ENCODE measurements at places on chromosomes 2 and 18.

GRCh38 chr2:181891966-181892798 is 652 bp downstream of the ITPRID2 start:
- peak; percentile 44 for DNase-seq

DNA sequence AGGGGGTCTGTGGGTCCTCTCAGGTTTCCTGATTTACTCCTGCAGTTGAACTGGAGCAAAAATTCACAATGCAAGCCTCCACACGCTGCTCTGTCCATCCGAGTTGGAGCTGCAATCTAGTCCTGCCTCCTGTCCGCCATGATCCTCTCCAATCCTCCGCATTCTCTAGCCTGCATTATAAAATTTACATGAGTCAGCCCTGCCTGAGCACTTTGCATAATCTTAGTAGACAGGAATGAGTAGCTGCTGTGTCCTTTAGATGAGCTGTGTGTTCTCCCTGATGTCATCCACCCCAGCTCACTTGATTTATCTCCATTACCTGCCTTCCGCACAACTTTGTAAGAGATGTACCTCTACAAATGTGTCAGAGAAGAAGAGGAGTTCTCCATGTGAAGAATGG is 355.6 kb downstream of the STK39 start:
- DNase-seq, result no peak

- DNase-seq, result no peak
These were observed 150.5 kb upstream of the L3MBTL4 start for GRCh38 chr18:6564950-6565814.

DNA sequence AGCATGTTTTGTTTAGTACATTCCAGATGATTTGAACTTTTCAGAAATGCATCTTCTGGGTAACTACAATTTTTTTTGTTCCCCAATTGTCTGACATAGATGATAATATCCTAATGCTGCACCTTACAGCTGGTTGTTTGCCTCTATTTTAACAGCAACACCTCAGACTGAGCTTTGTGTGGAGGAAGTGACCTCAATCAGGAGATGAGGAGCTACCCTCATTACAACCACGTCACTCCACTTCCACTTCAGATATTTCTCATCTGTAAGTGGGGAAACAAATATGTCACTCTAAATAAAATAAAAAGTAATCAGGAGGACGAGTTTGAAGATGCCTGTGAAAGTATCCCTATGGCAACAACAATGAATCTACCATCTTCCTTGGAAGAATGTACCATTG is 12.1 kb upstream of the SRSF7 start:
- no peak for DNase-seq

DNA sequence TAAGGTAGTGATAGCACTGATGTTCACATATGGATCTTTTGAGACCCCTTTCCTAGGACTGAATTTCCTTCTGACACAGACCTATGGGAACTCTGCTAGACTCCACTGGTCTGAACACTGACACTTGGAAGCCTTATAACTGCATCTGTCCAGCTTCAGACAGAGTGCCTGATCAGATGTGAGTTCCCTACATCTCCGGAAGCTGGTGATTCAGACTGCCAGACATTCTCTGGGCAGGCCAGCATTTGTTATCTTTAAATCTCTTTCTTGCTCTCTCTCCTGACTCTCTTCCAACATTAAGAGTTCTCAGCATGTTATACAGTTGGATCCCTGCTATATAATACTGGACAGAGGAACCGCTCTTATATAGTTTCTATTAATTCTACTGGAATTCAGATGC is 408.5 kb downstream of the ZEB2 start:
- no peak for DNase-seq

- DNase-seq, result no peak
These were observed 8.3 kb upstream of the RNF103 start for GRCh38 chr2:86631846-86632485.

GRCh38 chr2:42086500-42086953 is 38.7 kb downstream of the PKDCC start:
- peak; percentile 48 for DNase-seq

DNA sequence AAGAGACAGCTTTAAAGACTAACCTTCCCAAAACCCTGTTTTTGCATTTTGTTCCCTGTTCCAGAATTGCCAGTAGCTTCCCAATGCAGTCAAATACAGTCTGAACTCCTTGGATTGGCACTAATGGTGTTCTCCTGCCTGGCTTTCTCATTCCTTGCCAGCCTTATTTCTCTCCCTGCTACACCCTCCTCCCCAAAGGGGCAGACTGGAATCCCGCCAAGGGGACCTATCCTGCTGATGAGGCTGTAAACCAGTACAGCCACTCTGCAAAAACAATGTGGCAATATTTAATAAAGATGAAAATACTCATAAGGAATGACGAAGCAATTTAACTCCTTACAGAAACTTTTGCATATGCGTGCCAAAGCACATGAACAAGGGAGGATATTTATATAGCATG is 4.5 kb upstream of the SLC4A5 start:
- DNase-seq, result no peak

- no peak for DNase-seq
These were observed 4.9 kb upstream of the FIGLA start for GRCh38 chr2:70795164-70795995.

DNA sequence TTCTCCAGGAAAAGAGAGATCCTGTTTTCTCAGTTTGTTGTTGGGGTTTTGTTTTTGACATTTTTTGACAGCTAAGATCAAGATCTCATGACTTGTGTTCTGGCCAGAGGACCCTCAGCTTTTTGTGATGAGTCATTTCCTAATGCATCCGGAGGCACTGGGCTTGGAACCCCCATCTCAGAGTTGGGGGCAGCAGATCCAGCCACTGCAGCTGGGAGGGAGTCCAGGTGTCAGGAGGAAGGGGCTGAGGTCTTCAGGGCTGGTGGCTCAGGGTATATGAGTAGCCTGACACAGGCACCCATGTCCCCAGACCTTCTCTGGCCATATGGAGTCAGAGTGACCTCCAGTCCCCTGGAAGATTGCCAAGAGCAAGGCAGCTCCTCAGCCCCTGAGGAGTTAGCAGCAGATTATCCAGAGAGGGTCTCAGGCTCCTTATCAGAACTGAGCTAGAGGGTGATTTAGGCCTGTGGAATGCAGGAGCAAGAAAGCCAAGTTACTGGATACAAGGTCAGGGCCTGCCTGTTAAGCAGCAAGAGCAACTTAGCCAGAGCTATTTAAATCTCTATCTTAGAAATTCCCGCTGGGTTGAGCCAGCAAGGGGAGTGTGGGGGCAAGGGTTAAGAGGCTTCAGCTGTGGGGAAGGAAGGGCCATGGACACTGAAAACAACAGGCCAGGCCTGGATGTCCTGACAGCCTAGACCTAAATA is 62.4 kb downstream of the TANC1 start:
- DNase-seq, result no peak

DNA sequence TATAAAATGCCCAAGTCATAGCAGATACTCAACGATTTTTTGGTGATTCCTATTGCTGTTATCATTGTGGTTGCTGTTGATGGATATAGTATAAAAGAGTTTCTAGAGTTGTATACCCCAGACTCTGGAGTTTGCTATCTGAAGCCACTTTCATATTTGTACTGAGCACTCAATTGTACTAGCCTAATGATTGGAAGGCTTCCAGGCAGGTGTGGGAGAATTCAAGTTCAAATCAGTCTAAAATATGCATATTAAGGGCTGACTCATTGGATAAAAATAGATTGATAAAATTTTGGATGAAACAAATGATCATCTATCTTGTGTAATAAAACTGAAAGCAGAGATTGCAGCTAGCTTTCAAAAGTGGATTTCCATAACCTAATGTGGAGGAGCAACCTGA is 122.9 kb downstream of the NEB start:
- DNase-seq, result no peak

DNA sequence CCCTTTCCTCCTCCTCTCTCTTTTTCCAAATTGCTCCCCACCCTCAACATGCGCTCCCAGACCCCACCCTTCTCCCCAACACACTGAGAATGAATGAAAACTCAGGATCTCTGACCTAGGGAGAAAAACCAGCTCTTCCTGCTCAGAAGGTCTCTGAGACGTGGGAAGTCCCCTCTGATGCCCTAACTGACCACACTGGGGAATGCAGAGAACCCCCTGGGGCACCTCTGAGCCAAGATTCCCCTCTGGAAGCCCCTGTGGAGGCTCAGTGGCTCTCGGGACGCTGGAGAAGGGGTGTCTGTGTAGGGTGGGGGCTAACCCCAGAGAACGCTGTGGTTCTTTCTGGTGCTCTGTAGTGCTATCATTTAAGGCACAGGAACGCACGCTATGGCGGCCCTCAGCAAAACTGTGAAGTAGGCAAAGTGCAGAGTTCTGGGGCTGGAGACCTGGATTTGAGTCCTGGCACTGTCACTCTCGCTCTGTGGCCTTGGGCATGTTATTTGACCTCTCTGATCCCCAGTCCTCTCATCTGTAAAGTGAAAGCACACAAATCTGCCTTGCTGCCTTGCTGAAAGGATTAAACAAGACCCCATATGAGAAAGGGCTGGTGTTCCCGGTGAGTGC is 17.1 kb downstream of the ATOH8 start:
- no peak for DNase-seq

DNA sequence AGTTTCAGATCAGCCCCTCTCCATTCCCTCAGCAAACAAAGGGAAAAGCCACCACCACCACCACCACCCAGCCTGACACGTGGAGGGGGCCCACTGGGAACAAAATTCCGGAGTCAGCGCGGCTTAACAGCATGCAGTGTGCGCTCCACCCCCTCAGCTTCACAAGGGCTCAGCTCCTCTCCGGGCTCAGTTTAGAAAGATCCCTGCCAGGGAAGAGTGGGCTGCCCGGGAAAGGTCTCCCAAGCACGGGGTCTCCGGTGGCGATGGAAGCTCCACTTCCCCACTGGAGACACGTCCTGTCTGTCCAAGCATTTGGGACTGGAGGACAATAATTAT is 55.7 kb downstream of the SNORC start:
- DNase-seq, result no peak

- no peak for DNase-seq
These were observed 116.2 kb downstream of the ACOXL start for GRCh38 chr2:110848519-110849030.

DNA sequence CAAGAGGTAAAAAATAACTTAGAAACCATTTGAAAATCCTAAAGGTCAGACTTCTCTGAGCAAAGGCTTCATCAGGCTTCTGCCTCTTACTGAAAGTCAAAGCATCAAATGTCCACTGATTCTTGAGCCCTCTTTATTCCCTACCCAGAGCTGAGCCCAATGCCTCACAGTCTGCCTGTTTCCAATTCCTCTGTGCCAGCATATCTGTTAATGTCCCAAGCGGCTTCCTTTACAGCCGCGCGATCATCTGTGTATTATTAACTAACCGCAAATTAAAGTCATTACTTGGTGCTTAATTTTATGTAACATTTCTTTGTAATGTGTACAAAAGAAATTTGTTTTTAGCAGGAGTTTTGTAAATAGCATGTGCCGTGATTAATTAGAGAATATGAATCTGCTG is 418.8 kb upstream of the HNRNPA3 start:
- DNase-seq, result no peak

- no peak for DNase-seq
These were observed 5.1 kb downstream of the HNMT start for GRCh38 chr2:137969418-137969765.

DNA sequence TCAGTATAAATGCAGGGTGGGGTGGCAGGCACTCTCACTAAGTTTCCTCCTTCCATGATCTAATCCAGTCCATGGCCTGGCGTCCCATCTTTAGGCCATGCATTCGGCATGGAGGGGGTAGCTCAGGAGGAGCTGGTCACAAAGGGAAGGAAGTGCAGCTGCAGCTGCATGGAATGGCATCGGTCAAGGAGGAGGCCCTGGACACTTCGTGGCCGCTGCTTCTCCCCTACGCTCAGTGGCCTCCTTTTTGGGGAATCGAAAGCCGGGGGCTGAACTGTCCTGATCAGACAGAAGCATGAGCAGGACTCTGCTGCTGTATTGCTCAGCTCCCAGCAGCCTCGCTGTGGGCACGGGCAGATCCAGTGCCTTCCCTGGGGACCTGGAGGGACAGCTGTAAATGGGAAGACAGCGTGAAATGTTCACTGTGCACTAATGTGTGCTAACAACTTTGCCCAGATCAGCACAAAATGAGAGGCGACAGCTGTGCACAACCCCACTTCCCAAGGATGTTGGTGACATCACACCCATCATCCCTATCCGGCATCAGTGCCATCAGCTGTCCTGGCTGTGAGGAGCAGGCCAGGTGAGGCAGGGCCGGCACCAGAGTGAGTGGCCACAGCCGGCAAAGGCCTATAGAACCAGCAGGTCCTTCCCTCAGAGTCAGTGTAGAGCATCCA is 520.1 kb upstream of the RAB6C start:
- DNase-seq, result no peak

DNA sequence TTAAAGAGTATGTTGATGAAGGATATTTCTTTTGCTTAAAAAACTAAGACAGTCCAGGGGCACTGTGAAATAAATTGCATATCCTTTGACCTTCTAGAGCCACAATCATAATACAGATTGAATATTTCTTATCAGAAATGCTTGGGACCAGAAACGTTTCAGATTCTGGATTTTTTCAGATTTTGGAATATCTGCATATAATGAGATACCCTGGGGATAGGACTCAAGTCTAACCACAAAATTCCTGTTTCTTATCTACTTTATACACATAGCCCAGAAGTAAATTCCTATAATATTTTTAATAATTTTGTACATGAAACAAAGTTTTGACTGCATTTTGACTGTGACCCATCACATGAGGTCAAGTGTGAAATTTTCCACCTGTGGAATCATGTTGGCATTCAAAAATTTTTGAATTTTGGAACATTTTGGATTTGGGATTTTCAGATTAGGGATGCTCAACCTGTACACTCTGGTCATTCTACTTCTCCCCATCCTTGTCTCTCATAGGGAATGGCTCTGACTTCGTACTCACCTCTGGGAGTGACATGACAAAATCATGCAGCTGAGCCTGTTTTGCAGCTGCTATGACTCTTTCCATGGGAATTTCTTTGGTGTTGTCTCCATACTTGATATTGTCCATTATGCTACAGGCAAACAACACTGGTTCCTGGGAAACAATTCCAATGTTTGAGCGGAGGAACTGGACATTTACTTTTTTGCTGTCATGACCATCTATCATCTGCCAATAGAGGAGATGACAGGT is 25.7 kb downstream of the G6PC2 start:
- DNase-seq, result no peak

DNA sequence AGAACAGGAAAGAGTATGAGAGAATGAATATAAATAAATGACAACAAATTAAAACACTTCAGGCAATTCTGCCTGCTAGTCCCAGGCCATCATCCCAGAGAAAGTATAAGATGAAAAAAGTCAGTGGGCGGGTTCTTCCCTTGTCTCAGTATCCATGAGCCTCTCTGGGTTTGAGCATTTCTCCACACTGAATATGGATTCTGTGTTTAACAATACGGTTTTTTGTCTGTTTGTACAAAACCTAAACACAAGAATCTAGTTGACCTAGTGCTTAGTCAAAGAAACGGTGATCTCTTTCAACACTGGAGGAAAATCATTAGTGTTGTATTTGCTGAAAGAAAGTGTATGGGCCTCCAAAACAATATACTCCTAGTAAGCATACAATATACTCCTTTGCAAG is 10.0 kb downstream of the SUCLG1 start:
- no peak for DNase-seq

GRCh38 chr2:219829667-219830352 is 202.4 kb downstream of the SLC4A3 start:
- no peak for DNase-seq

GRCh38 chr2:112182581-112183034 is 44.4 kb downstream of the FBLN7 start:
- no peak for DNase-seq

GRCh38 chr2:197500503-197501131 is 438 bp downstream of the HSPE1 start:
- no peak for DNase-seq

- no peak for DNase-seq
These were observed 142.5 kb upstream of the L3MBTL4 start for GRCh38 chr18:6557057-6557769.

Measured in germinal center (tissue), 1 donor.